ENCODE measurements at places on chromosomes 4 and X.

GRCh38 chr4:4780729-4781244, 78.7 kb upstream of the MSX1 start:
- no peak for DNase-seq

DNA sequence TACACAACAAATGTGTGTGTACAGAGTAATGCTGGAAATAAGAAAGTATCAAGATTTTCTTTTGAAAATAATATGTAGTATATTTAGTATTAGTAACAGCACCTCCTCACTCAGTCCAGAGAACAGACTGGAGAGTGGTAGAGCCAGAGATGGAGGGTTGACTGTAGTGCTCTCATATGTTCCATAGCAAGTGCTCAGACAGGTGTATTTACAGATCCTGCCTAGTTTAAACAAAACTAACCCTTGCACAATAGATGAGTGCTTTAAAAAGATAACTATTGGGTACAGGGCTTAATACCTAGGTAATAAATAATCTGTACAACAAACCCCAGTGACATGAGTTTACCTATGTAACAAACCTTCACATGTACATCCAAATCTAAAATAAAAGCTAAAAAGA, 381.0 kb upstream of the EMCN start:
- DNase-seq, result no peak

DNA sequence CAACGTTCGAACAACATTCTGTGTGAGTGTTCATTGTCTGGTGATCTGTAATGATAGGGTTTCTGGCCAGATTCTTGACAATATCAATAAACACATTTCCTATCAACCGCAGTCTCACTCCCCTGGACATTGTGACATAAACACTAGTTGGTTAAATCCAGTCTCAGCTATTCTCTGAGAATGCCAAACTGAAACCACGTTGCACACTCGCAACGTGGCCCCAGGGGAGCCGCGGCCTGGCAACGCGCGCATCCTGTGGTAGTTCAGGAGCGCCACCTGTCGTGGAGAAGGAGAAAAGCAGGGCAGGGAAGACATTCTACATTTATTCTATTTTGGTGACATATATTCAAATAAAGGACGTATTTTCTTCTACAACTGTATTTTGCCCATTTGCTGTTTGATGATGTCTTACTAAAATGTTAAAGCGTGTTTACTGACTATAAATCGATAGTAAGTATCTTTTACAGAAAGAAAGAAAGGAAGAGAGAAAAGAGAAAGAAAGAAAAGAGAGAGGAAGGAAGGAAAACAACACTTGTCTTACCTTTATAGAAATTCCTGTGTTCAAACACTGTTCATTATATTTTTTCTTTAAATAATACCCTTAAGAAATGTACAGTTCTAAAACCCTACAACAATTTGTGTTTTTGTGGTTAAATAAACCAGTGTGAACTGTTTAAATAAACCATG, 738.3 kb upstream of the FRG1 start:
- peak; percentile 3 for DNase-seq

GRCh38 chr4:169619958-169620879, at the start of gene CLCN3:
Gene CLCN3, plus strand, starts transcription at chr4:169620578. Its CDS starts 15,351 bp downstream, at chr4:169635929.
- DNase-seq, result peak; percentile 90

GRCh38 chr4:121155893-121156292, 8.2 kb downstream of the TNIP3 start:
- DNase-seq, result peak; percentile 6

DNA sequence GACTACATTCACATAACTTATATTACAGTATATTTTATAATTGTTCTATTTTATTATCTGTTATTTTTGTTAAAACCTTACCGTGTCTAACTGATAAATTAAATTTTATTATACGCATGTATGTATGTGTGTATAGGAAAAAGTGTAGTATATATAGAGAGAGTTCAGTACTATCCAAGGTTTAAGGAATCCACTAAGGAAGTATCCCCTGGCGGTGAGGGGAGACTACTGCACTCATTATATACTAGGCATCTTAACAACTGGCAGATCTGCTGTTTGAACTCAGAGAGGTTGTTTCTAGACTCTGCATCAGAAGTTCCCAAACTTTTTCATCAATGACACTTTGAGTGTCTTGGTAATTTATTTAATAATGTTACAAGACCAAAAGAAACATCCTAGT, 70.9 kb downstream of the NDST4 start:
- no peak for DNase-seq

DNA sequence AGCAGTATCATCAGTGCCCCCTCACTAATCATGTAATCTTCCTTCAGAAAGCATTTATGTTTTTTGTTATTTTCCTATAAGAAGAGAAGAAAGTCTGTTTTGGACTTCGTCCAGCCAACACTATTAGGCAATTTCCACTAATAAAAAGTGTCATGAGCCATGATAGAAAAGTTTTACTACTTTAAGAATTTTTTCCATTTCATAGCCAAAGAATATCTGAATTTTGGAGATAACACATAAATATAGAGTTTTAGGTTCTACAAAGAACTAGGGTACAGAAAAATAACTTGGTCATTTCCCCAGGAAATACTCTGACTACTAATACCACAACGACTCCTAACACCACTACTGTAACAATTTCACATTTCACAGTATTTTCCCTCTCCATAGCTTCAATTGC, 41.8 kb upstream of the VEGFC start:
- DNase-seq, result no peak

DNA sequence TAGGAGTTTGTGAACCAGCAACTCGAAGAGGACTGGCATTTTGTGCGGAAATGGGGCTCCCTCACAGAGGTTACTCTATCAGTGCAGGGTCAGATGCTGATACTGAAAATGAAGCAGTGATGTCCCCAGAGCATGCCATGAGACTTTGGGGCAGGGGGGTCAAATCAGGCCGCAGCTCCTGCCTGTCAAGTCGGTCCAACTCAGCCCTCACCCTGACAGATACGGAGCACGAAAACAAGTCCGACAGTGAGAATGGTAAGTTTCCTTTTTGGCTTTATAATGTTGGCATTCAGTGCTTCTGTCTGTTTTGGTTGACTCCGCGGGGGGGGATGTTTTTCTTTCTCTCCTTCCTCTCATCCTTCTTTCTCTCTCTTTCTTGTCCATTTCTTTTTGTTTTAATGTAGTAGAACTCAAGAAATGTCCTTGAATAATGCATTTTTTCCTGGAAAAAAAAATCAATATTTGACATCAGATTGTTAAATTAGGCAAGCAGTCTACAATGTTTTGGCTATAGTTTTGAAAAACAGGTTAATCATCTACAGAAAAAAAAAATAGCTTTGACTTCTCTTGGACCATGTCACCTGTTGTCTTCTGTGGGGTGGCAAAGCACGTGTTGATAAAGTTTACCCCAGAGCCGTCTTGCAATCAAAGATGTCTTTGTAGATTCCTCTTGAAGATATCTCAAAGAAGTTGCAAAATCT, 103.6 kb downstream of the TENM3 start:
- no peak for DNase-seq

DNA sequence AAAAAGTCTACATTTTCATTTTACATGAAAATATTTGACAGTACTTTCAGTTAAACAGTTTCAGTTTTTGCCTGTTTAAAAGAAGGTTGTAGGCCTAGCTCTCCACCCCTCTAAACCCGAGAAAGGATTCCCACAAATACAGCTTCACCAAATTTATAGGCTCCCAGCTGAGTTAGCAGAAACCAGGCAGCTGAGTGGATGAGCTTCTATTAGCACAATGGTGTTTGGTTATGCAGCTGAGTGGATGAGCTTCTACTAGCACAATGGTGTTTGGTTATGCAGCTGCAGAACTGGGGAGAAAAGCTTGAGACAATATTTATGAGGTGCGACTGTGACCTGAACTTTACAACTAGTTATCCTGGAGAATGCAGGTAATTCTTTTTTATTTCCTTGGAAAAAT, 36.6 kb upstream of the PAQR3 start:
- no peak for DNase-seq

GRCh38 chr4:14018191-14018853, 390.8 kb upstream of the BOD1L1 start:
- DNase-seq, result no peak

- no peak for DNase-seq
These were observed 8.5 kb downstream of the SPP1 start for GRCh38 chr4:87983996-87984395.

DNA sequence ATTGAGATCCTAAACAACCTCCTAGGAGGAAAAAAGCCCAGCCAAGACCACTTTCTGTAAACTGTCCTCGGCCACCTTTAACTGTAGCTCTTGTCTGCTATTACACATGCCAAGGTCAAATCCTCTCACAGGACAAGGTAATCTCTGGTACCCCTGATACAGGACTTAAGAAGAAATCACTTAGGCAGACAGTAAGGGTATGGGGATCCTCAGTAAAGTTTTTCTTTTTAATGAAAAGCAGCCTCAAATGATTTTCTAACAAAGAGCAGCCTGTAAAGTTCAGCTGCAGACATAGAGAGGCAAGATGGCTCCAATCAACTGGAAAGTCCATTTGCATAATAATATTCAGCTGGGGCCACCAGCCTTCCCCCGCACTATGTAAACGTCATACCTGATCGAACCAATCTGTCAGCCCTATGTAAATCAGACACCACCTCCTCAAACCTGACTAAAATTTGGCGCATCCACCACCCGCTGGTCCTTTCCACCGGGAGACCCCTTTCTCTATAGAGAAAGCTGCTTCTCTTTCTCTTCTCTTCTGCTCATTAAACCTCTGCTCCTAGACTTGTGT, 14.6 kb upstream of the MPP1 start:
- no peak for DNase-seq

- no peak for DNase-seq
These were observed 15.2 kb downstream of the CTBP1 start for GRCh38 chr4:1233641-1234308.

- no peak for DNase-seq
These were observed 48.0 kb downstream of the APOOL start for GRCh38 chrX:85051627-85052026.
